Astrocyte (in vitro differentiated cells and primary cell): ENCODE measurements at places on chromosomes 1 and 21.
A peak's percentile ranks its signal among the peaks of the same experiment; 100 is the strongest.

DNA sequence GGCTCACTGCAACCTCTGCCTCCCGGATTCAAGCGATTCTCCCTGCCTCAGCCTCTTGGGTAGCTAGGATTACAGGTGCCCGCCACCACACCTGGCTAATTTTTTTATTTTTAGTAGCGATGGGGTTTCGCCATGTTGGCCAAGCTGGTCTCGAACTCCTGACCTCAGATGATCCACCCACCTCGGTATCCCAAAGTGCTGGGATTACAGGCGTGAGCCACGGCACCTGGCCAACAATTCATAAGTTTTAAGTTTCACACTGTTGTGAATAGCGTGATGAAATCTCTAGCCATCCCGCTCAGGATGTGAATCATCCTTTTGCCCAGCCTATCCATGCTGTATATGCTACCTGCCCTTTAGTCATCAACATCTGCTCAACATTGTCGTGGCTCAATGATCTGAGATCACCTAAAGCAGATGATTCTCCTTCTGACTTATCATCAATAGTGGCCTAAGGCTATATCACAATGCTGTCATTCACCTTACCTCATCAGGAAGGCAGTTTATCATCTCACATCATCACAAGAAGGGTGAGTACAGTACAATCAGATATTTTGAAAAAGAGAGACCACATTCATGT, 2.6 kb downstream of the PFDN2 start:
- peak; percentile 96 for DNase-seq

DNA sequence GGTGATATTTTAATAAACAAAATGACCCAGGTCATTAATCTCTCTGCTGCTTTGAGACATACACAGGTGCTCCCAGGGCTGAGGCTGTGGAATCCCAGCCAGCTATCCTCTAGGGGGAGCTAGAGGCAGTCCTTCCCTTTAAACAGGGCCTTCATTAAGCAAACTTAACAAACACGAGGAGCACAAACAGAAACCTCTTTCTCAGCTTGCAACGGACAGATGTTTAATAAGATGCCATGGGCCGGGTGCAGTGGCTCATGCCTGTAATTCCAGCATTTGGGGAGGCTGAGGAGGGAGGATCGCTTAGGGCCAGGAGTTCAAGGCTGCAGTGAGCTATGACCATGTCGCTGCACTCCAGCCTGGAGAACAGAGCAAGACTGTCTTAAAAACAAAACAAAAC, 106.7 kb downstream of the HIVEP3 start:
- peak; percentile 61 for DNase-seq

GRCh38 chr1:42748461-42749410, 8.7 kb upstream of the CLDN19 start:
- DNase-seq, result no peak

- peak; percentile 64 for DNase-seq
Measured at GRCh38 chr1:171219346-171220080, 28.8 kb upstream of the FMO1 start.

GRCh38 chr21:26835027-26835713, 10.0 kb downstream of the ADAMTS1 start:
- peak; percentile 77 for DNase-seq

GRCh38 chr1:169707912-169708604, 3.4 kb downstream of the SELL start:
- no peak for DNase-seq

DNA sequence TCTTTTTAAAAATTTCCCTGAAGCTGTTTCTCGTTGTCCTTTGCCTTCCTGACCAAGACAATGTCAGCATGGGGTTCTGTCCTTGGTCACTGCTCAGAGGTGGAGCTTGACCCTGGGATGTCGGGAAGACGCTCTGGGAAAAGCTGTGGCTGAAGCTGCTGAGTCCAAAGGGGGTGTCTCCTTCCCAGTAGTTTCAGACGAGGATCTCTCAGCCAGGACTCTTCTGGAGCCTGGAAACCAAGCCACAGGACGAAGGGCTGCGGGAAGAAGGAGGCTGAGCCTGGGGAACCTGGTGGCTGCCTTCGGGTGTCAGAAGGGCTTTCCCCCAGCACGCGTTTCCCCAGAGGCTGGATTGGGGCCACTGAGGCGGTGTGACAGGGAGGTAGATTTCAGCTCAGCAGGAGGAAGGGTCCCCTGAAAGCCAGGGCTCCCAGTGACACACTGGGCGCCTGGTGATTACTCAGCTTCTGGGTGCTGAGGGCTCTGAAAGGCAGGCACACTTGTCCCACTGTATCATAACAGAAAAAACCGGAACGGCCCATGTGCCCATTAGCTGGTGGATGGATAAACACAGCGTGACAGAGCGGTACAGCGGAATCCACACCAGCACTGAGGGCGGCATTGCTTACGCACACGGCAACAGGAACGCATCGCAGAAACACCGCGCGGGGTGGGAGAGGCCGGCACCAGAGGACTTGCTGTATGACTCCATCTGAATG, 5.0 kb upstream of the KRTAP12-1 start:
- DNase-seq, result no peak

DNA sequence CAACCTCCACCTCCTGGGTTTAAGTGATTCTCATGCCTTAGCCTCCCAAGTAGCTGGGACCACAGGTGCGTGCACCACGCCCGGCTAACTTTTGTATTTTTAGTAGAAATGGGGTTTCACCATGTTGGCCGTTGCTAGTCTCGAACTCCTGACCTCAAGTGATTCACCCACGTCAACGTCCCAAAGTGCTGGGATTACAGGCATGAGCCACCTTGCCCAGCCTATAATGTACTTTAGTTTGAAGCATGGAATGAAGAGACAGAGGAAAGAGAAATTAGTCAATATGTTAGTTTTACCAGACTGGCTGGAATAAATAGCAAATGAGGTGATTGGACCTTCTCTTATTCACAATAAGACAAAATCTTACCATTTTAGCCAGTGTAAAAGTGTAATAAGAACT, 89.0 kb downstream of the GTF2B start:
- DNase-seq, result peak; percentile 13

DNA sequence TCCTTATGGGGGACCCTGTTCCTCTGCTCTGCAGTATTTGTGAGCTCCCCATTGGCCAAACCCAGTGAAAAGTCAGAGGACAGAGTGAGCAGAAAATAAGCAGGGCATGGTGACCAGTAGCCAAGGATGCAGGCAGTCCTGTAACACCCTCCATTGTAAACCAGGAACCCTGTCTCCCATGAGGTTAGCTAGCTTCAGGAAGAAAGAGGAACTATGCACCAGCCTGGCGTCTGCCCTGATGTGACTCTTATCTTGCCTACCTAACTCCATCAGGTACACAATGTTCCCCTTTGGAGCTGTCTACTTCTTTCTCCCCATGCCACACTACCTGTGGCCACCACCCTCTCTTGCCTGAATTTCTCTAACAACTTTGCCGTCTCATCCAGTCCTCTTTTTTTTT, 119.2 kb downstream of the LRIG2 start:
- no peak for DNase-seq

GRCh38 chr1:236686815-236687160, 489 bp downstream of the ACTN2 start:
- no peak for DNase-seq

DNA sequence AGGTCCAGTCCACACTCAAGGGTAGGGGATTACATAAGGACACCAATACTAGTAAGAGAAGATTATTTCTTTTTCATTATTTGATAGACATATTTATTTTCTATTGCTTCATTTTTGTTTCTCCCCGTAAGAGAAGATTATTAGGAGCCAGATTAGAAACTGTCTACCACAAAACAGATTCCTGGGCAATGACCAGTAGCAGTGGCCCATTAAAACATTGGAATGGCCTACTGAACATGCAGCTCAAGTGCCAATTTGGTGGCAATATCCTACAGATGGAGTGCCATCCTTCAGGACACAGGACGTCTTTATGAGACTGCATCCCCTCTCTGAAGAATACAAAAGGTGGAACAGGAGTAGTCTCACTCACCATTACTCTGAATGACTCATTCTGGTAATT, 34.0 kb upstream of the ARHGAP29 start:
- no peak for DNase-seq

GRCh38 chr1:175183586-175183985, 9.0 kb downstream of the KIAA0040 start:
- no peak for DNase-seq
